ENCODE measurements at places on chromosomes 7 and 10. TPM values are rescaled to one million over a fixed set of nuclear protein-coding genes. Genes with fewer than 3 reads are reported as not detected.

GRCh38 chr7:24830440-24831050 lies 73.3 kb upstream of the GSDME start:
- DNase-seq, result no peak

DNA sequence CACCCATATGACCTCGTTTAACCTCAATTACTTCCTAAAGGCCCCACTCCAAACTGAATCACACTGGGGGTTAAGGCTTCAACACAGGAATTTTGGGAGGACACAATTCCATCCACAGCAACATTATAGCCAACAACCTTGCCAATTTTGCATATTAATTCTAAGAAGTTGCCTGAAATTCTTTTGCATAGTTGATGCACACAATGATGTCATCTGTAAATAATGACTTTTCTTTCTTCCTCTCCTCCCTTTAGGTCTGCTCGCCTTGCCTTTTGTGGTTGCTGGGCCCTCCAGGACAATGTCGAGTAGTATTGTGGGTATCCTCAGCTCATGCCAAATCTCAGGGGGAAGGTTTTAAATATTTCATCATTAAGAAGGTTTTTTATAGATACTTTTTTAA lies 16.0 kb upstream of the CAMK2B start:
- DNase-seq, result no peak

- no peak for DNase-seq
Measured at GRCh38 chr7:104943502-104944343, 70.3 kb upstream of the KMT2E start.

DNA sequence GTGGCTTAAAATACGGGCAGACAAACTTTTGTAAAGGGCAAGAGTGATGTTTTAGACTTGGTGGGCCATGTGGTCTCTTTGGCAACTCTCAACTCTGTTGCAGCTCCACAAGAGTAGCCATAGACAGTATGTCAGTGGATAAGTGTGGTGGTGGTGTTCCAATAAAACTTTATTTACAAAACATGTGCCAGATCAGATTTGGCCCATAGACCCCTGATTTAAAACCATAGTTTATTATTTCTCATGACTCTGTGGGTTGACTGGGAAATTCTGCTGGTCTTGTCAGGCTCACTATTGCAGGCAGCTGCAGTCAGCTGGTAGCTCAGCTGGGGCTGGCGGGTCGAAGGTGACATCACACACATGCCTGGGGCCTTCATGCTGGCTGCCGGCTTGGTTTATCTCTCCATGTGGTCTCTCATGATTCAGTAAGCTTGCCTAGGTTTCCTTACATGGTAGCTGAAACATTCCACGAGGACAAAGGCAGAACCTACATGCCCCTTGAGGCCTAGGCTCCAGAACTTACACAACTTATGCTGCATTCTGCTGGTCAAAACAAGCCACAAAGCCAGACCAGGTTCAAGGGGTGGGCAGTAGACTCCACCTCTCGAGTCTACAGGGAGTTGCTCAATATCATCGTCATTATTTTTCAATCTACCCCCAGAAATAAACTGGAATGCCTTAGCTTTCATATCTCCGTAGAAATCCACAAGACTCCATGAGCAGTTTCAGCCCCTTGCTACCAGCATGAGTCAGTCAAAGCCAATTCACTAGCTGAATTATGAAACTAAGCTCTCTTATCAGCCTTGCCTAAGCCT lies 245.7 kb downstream of the WDR11 start:
- no peak for DNase-seq

GRCh38 chr7:158783595-158783994 lies 45.7 kb downstream of the ESYT2 start:
- DNase-seq, result no peak

DNA sequence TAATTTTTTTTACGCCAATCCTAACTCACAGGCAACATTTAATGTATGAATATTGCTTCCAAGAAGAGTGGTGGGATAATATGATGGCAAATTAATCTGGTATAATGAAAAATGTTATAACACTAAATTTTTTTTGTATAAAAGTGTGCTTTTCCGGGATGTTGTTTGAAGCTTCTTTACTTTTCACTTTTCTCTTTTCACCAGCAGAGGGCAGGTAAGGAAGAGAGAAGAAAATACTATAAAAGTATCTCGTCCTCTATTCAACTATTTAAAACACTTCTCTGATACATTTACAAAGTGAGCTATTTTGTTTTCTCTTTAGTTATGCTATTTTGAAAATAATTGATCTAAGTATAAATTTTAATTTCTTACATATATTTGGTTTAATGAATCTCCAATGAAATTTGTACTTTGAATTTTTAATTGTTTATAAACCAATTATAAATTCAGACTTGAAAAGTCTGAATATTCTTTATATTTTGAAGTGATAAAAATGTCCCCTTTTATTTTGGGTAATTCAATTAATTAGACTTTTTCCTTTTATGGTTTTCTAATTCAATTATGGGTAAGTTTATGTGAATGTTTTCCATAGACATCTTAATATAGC lies 20.7 kb upstream of the CFTR start:
- DNase-seq, result no peak

GRCh38 chr7:21500117-21500832 lies 42.6 kb upstream of the DNAH11 start:
- no peak for DNase-seq

DNA sequence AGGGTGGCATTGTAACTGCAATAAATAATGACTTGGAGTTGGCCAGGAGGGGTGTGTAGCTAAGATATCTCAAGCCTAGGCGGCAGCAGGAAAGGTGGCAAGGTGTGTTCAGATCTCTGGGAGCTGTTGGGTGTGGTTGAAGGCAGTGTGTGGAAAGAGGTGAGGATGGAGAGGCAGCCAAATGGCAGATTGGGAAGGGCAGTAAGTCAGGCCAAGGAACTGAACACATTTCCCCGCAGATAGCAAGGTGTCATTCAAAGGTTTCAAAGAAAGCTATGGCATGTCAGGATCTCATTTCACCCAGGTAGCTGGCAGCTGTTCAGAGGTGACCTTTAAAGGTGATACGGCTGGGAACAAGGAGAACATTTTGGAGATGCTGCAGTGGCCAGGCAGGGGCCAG lies 586.0 kb upstream of the MGMT start:
- DNase-seq, result no peak

- no peak for DNase-seq
Measured at GRCh38 chr10:122112021-122112616, 123.2 kb downstream of the TACC2 start.

DNA sequence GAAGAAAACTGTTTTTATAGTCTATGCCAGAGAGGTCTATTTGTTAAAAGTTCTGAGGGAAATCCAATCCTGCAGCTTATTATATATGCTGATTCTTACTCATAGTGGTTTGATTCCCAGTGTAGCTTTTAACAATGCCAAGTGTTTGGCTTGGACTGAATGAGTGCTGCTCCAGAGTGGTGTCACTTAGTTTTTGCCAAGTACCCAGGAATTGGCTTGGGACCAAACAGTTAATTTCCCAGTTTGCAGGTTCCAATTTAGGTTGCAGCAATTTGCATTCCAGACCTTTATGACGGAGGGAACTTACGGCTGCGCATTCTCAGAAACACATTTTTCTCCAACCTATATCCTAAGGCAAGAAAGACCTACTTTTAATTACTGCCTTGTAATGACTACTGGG lies 32.4 kb downstream of the NSUN6 start:
- no peak for DNase-seq

DNA sequence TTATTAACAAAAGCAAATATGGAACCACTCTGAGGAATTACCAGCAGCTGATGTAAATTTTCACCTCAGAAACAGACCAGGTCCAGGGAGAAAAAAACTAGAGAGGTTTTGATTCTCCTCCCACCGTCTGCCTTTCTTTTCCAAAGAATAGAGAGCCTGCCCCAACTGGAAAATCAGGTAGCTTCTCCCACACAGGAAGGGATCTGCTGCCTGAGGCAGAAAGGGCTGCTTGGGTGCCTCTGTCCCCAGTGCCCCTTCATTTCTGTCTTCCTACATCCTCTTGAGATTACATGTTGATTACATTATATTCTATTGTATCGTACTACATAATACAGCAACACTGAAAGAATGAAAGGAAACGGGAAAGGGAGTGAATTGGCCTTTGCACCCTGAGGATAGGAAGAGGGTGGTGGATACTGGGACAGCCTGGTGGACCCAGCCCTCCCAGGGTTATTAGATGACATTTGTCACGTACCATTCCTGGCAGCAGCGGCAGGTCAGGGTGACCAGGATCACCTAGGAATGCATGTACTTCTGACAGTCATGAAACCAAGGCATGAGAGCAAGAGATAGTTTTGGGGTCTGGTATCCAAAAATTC lies 8.9 kb downstream of the ST8SIA6 start:
- DNase-seq, result no peak

- no peak for DNase-seq
Measured at GRCh38 chr10:33325929-33326328, 8.5 kb downstream of the NRP1 start.

GRCh38 chr10:34698248-34698831 lies 116.8 kb downstream of the PARD3 start:
- DNase-seq, result no peak

- DNase-seq, result no peak
Measured at GRCh38 chr7:91041141-91041540, 223.1 kb upstream of the FZD1 start.

DNA sequence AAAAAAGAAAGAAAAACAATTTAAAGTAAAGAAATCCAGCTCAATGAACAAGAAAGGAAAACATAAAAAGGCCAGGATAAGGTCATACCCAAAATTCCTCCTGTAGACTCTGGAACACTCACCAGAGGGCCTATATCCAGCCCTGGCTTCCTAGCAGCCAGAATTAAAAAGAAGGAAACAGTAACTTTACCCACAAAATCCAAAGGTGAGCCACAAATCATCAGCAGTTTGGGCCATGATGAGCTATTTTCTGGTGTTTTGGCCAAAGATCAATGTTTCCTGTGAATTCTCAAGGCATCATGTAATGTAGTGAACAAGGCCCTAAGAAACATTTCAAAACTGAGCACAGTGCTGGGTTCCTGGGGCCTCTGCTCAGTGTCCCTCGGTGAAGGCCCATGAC lies 87.8 kb downstream of the LARP4B start:
- DNase-seq, result no peak

DNA sequence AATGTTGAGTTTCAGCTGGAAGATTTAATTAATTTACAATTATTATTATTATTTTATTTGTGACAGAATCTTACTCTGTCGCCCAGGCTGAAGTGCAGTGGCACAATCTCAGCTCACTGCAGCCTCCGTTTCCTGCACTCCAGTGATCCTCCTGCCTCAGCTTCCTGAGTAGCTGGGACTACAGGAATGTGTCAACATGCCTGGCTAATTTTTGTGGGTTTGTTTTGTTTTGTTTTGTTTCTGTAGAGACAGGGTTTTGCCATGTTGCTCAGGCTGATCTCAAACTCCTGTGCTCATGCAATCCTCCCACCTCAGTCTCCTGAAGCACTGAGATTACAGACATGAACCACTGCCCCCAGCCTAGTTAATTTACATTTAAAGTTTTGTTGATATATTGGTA lies 93.8 kb upstream of the MEOX2 start:
- no peak for DNase-seq

The TACR2 gene
- 0.77 TPM for polyA plus RNA-seq

The SLC26A3 gene
- not detected for polyA plus RNA-seq

The KIAA1217 gene
- polyA plus RNA-seq, result 41.8 TPM

The RBM20 gene
- 14.0 TPM for polyA plus RNA-seq

The MRC1 gene
- polyA plus RNA-seq, result 13.7 TPM

The MPP7 gene
- 2.3 TPM for polyA plus RNA-seq

The C10orf105 gene
- polyA plus RNA-seq, result 0.50 TPM

The ORC5 gene
- 15.5 TPM for polyA plus RNA-seq

The TMEM229A gene
- polyA plus RNA-seq, result 0.09 TPM

The TRA2A gene
- polyA plus RNA-seq, result 129 TPM
